ENCODE measurements at places on chromosomes 2 and 18.

DNA sequence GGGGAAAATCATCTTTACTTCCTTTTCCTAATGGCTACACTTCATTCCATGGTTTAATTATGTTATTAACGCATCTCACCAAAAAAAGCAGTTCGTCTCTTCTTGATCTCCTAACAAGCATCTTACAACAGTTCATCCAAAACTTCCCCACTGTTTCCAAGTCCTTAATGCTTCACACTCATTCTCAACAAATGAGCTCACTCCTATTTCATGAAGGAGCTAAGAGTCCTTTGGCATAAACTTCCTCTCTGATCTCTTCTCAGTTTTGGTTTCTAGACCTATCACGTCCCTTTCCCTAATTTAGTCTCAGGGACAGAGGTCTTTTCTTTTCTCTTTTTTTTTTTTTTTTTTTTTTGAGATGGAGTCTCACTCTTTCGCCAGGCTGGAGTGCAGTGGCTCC lies 205.9 kb upstream of the SLC39A10 start:
- peak; percentile 5 for DNase-seq

GRCh38 chr2:240627736-240628506 lies 2.6 kb downstream of the GPR35 start:
- no peak for DNase-seq

- DNase-seq = no peak
Observed at GRCh38 chr18:45163871-45164270, 451.4 kb upstream of the SLC14A2 start.

- no peak for DNase-seq
Observed at GRCh38 chr18:77054288-77054605, 78.3 kb downstream of the MBP start.

DNA sequence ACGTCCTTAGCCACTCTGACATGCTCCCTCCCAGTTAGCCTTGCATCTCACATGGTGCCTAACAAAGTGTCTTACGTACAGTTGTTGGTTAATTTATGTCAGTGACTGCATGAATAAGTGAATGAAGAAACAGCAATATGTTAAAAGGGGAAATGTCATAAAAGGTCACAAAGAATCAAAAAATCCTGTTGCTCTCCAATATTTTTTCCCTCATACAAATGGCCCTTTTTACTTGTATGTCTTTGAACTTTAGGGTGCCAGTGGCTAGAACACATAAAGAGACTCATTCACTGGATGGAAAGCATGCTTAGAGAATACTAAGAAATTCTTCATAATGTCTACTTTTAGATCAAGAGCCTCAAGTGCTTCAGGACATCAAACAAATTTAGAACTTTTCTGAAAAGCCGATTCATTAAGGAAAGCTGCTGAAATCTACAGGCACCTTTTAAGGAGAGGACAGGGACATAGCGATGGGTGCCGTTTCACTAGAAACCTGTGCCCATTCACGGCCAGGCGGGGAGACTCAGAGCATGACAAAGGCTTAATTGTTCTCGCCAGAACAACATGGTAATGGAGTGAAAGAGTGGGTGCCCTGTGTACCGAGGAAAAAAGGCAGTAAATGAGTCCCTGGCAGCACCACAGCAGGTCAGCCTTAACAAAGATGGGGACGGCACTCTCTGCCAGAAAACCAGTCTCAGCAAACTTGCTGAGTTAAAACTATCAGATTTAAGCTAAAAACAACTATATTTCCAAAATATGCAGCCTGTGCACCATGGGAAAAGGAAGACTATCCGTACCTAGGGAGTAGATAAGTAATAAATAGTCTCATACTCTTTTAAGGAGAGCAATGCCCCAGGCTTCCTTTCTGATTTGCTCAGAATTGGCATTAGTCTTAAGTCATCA lies 71.6 kb upstream of the SPTBN1 start:
- DNase-seq = no peak

GRCh38 chr2:200590090-200590489 lies 4.3 kb downstream of the AOX1 start:
- DNase-seq = peak; percentile 38

DNA sequence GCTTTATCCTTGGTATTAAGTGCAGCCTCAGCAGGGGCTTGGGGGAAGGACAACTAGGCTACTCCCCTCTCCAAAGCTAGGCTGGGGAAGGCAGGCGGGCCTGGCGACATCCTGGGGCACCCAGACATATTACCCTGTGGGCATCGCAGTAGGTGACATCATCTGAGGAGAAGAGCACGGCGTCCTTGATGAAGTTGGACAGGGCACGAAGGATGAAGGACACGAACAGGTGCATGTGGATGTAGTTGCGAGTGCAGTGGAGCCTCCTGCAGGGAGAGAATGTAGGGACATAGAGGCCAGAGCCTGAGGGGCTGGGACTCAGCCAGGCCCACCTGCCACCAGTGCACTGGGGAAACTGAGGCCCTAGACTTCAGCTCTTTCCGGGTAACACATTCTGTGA lies 32.3 kb downstream of the TMEM37 start:
- no peak for DNase-seq

GRCh38 chr2:222701721-222702131 lies 30.3 kb downstream of the MOGAT1 start:
- no peak for DNase-seq

DNA sequence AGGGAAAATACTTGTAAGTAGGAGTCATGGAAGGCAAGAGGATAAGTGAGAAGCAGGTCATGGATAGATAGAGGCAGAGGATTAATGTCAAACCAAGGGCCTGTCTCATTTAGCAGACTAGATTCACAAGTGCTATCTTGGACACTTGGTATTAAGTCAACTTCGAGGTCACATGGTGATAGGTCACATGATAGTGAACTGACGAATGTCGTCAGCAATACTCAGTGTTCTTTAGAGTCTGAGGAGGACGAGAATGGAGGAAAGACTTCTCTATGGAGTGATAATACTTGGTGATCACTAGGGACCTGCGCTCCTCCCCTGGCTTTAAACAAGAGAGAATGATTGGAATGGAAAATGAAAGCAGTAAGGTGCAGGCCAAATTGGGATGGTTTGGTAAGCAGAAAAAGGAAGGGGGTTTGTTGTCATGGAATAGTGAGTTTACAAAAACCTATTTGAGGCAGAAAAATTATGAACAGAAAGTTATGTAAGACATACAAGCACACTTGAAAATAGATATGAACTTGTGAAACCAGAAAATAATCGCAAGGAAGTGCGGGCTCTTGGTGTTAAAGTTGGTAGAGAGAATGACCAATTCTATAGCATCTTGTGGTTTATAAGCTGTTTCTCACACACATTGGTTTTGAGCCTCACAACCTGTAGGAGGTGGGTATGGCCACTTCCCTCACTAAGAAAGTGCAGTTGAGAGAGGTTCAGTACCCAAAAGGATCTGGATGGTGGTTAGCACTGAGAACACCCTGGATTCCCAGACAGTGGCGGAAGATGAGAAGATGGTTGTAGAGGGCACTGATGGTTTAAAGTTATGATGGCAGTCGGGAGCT lies 141.5 kb downstream of the WDSUB1 start:
- no peak for DNase-seq

GRCh38 chr2:181774685-181775084 lies 94.4 kb upstream of the NEUROD1 start:
- DNase-seq = peak; percentile 33

DNA sequence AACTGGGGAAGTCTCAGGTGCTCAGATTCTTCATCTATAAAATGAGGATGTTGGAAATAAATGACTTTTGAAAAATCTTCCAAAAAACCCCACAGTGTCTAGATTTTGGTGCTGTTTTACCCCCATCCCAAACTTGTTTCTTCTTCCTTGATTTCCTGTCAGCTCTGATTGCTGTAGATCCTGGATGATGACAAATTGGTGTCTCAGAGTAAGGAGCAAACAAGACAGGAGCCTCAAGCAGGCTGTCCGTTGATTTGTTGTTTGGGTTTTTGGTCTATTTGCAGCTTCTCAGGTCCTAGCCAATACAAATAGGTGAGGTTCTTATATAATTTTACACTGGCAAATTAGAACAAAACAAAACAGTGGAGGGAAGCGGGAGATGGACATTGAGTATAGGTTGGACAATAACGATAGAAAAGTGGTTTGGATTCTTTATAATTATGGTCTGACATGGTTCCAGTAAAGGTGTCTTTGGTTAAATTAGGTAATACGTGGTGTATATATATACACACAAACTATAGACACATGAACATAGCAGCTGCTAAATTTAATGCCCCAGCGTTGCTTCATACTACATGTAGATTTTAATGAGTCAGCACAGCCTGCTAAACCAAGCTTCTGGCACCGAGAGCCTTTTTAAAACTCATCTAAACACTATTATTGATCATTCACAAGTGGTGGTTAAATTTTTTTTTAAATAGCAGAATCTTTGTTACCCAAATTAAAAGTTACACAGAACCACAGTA lies 142.5 kb downstream of the FMNL2 start:
- no peak for DNase-seq

- DNase-seq = peak; percentile 65
Observed at GRCh38 chr2:149902081-149902480, 314.5 kb upstream of the MMADHC start.

GRCh38 chr2:230202430-230203109 lies 17.2 kb downstream of the SP110 start:
- DNase-seq = no peak

- no peak for DNase-seq
Observed at GRCh38 chr18:57970356-57971095, 73.5 kb upstream of the NEDD4L start.

- DNase-seq = no peak
Observed at GRCh38 chr2:55489467-55490062, 30.0 kb upstream of the CFAP36 start.

DNA sequence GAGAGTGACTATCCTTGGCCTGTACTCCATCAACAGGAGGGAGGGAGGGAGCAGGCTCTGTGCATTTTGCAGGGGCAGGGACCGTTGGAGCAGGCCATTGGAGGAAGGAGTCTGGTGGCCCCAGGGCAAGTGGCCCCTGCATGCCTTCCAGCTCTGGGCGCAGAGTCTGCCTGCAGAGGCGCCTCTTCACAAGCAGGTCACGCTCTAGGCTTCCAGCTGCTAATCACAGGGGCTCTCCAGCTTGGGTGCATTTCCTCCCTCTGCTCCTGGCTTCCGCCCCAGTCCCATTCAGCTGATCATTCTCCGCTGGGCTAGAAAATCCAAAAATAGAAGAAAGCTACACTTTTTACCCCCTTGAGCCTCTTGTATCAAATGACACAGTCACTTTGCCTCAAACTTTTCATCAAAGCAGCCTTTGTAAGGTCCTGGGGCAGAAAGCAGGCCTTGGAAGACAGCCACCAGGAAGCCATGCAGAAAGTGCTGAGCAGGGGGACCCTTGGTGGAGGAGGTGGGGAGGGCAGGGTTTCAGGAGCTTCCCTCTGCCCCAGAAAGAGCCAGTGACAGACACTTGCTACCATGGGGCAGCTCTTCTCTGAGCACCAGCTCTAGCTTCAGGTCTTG lies 11.3 kb downstream of the TMEM247 start:
- DNase-seq = peak; percentile 51

- DNase-seq = no peak
Observed at GRCh38 chr18:21833604-21834298, 93.2 kb downstream of the MIB1 start.

DNA sequence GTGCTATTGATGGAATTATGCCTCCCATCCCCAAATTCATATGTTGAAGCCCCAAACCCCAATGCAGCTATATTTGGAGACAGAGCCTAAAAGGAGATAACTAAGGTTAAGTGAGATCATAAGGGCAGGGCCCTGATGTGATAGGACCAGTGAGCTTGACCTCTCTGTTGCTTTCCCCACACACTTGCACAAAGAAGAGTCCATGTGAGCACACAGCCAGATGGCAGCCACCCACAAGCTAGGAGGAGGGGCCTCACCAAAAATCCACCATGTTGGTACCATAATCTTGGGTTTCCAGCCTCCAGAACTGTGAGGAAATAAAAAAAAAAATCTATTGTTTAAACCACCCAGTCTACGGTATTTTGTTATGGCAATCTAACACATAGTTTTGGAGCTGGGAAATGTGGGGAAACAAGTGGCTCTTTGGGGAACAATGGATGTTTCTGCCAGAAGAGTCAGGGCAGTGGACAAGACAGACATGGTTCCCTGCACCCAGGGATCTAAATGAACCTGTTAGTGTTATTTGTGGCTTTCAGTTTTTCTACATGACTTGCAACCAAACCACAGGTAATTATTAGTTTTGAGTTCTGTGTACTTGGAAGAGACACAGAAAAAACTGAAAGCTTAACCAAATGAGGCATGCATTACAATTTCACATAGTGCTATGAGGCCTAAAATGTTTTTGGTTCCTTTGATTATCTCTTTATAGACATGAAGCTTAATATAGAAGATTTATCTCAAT lies 259.1 kb downstream of the LTBP1 start:
- DNase-seq = no peak

GRCh38 chr2:134393075-134393461 lies 139.2 kb downstream of the MGAT5 start:
- peak; percentile 49 for DNase-seq

DNA sequence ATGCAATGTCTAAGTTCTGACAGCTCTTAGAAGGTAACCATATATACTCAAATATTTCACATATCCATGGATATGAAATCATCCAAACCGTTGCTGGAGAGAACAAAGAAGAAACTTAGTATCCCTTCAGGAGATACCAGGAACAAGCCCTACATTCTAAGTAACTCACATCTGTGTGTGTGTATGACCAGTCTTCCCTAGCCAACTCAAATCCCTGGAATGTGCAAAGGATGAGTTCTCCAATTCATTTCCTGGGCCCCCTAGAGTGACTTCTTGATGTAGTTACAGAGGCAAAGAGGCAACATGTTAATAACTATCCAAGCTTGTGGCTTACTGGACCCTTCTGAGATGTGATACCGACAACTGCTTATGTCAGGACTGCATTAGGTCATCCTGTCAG lies 20.1 kb downstream of the TPGS2 start:
- DNase-seq = peak; percentile 68

GRCh38 chr2:147293991-147294824 lies 550.6 kb upstream of the ACVR2A start:
- no peak for DNase-seq

DNA sequence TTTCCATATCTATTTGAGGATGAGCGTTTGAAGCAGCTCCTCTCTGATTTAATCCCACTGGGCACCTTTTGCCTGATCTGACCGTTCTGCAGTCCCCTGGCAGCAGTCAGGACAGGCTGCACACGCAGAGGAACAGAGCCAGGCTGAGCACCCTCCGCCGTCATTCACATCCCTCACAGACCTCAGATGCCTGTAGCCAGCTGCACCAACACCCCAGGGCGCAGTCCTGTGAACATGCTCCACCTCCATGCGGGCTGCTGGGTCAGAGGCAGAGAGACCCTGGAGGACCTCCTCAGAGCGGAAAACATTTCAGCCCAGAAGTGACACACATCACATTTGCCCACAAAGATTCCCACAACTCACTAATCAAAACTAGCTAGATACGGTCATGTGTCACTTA lies 146.1 kb downstream of the SEPTIN10 start:
- no peak for DNase-seq

- DNase-seq = no peak
Observed at GRCh38 chr2:173272849-173273248, 81.8 kb upstream of the CDCA7 start.
